ENCODE measurements at places on chromosomes 4 and X.

- no peak for DNase-seq
Observed at GRCh38 chrX:14355556-14355955, 173.8 kb upstream of the GLRA2 start.

DNA sequence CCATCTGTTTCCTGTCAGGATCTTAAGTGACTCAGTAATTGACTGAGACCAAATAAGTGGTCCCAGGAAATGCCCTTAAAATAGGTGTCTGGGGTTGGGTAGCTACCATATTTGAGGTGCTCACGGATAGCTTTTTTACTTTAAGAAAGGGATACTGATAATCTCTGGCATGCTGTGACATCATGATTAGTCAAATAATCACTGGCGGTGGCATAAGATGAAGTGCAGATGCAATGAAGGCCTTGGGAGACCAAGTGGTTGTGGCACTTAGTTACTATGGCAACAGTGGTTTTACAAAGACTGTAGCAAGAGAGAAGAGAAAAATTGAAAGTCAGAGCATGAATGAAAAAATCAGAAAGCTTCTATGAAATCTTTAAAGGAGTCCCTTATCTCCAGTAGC lies 114.5 kb upstream of the SLIT2 start:
- DNase-seq, result no peak

GRCh38 chrX:14039344-14039743 lies 9.7 kb upstream of the GEMIN8 start:
- DNase-seq, result peak; percentile 34

DNA sequence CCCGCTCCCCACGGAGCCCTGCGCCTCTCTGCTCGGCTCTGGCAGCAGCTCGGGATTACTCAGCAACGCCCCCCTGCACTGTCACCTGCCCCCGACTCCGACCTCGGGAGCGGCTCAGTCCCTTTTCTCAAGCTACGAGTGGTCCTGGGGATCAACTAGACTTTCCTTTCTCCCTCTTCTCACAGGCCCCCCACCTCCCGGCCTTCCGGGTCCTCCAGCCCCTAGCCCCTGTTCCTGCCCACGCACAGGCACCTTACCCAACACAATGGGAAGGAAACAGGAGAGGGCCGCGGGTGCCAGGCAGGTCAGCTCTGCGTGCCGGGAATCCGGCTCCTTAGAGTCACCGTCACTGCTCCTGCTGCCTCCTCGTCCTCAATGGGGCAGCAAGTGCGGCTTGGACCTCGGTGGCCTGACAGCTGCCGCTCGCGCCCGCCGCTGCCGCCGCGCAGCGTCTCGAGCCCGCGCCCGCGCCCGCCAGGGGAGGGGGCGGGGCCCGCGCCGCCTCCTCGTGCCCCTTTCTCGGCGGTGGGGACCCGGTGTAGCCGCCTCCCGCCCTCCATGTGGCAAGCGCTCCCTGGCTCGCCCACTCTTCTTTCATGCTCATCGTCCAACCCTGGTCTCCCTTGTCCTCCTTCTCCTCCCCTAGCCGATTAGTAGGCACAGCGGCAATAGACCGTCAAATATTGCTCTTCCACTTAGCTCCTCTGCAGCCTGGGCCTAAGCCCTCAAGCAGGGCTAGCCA lies at the start of gene RAB9B:
Gene RAB9B (minus strand): TSS at position 455 of the 742 bp plus-strand sequence. CDS start 6,473 bp downstream, outside the sequence.
- peak; percentile 66 for DNase-seq

DNA sequence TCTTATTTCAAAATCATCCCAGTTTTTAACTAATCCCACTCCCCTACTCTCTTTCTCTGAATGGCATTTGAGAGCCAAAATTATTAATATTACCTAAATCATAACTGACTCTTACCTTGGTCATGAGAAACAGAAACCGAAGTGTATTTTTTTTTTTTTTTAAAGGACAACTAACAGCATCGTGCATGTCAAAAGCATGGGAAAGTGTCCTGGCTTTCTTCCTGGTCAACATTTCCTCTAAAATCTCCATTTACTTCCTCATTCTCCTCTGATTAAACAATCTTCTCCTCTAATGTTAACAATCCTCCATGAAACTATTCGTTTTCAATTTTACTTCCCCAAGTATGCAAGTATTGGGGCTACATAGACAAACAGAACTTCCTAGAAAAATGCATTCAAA lies 2.1 kb upstream of the STS start:
- no peak for DNase-seq

GRCh38 chr4:173464481-173464880 lies 65.5 kb downstream of the HAND2 start:
- no peak for DNase-seq

- DNase-seq, result no peak
Observed at GRCh38 chrX:46582325-46582724, 8.8 kb downstream of the CHST7 start.

GRCh38 chr4:7202411-7202810 lies 10.1 kb downstream of the SORCS2 start:
- DNase-seq, result no peak

DNA sequence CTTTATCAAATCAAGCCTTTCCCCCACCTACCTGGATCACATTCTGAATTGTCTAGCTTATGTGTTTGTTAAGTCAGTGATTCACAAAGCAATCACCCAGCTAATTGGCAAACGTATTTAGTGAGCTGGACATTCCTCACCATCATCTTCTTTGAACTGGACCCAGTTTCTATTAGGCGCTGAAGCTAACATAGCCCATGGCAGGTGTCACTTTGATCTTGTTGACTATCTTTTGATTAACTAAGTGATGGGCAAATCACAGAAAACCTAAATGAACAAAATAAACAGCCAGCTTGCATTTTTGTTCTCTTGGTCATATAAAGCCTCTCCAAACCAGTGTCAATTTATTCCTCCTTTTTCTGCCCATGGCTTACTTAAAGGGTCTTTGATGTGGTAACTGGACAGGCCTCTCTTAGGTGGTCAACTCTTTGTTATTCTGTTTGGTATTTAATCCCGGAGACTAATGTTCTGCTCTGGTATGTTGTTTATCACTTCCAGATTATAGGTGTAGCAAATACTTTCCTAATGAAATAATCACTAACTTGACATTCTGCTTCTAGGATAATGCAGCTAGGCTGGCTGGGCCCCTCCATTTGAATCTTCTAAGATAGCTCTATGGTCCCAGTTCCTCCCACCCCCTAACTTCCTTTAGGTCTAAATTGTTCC lies 105.3 kb upstream of the SMIM10 start:
- peak; percentile 55 for DNase-seq

- peak; percentile 33 for DNase-seq
Observed at GRCh38 chr4:73589887-73590801, 30.1 kb downstream of the RASSF6 start.

DNA sequence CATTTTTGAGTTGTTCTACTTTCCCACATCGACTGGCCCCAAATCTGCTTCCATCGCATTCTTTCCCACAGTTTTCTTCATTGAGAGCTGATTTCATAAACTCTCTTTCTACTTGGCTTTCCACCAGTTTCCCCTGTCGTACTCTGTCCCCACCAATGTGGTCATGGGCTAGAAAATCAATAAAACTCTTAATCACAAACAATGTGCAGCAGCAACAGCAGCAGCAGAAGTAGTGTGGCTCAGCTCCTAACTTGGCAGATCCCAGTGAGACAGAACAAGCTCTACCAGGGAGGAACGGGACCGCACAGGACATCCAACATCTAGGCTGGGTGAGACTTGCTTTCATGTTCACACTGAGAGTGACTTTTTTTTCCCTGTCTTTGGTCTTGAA lies 3.1 kb upstream of the SETD7 start:
- no peak for DNase-seq

DNA sequence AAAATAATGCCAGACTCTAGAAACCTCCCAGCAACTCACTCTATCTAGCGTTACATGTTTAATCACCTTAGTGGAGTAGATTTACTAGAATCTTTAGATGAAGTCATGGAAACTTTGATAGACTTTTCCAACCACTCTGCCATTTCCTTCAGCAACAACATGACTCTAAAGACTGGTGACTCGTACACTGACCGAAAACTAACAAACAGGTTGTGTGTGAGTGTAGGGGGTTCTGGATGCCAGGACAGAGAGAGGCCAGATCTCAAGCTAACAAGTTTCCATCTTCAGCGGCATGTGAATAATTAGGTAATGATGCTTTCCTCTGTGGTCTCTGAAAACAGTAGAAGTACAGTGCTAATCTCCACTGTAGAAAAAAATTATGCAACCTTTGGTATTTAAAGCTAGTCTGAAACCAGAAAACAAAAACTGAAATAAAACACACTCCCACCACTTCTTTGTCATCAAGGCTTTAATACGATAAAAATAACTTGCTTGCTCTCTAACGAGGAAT lies 286.4 kb downstream of the PRDM5 start:
- DNase-seq, result no peak

DNA sequence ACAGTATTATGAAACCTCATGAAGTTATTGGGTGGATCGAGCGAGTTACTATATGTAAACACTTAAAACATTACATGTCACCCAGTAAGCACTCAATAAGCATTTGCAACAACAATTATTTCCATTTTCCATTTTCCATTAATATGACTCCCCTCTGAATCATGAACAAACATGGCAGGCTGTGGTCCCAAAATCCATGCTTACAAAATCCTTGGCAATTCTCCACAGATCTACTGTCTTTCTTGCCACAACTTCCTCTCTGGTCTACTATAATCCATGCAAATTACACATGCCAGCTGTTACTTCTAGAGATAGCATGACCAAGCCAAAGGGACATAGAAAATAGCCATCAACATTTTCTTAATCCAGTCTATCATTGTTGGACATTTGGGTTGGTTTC lies 22.0 kb downstream of the ASB11 start:
- DNase-seq, result no peak

GRCh38 chrX:31232506-31232905 lies 160.7 kb upstream of the FTHL17 start:
- peak; percentile 16 for DNase-seq

- peak; percentile 73 for DNase-seq
Observed at GRCh38 chr4:109979920-109980717, 67.4 kb downstream of the EGF start.

- DNase-seq, result no peak
Observed at GRCh38 chr4:172157946-172158345, 344.7 kb downstream of the GALNTL6 start.

GRCh38 chrX:68018248-68019203 lies 414.8 kb downstream of the OPHN1 start:
- peak; percentile 67 for DNase-seq

DNA sequence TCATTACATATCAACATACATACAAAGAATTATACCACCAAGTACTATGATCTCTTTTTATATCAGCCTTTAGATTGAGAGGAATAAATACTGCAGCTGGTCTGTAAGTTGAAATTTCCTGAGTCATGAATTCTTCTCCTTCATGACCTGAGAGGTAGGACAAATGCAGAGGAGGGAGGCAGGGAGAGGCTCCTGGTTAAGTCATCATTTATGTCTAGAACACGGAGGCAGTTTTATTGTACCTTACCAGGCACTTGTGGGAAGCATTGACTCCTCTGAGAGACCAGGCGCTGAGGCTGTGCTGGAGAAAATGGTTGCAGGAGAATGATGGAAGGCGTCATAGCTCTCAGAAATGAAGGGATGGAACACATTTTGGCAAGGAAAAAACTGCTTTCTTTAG lies 12.5 kb upstream of the CASK start:
- DNase-seq, result no peak

DNA sequence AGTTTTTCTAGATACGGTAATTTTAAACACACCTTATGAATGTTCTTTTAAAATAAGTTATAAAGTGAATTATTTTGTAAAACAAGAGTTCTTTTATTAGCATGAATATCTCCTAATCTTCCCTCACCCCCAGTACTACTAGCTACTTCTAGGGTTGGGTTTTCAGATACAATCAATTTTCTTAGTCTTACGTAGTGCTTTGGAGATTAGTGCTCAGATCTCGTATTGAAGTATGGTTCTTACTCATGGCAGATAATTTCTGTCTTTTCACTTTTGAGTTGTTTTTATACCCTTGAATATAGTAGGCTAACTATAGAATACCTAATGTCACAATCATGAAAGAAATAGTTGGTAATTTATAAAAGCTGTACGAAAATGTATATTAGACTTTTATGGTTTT lies 43.2 kb downstream of the CDKL5 start:
- DNase-seq, result no peak

- DNase-seq, result no peak
Observed at GRCh38 chrX:135975421-135975820, 1.6 kb upstream of the MMGT1 start.

DNA sequence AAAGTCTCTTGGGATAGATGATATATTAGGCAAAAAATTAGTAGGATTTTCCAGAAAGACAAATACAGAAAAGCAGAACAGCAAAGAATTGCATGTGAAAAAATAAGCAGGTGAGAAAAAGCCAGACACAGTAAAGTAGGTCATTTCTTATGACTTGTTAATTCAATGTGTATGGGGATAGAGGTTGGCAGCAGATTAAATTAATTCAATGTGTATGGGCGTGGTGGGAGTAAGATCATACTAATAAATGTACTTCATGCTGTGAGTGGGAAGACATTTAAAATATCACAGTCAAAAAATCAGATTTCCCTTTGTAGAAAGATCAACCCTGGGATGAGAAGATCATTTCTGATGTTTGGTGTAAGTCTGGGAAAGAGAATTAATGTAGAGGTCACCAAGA lies 1146.4 kb upstream of the INTU start:
- no peak for DNase-seq

- DNase-seq, result no peak
Observed at GRCh38 chr4:181890911-181891310, 352.3 kb upstream of the TENM3 start.

DNA sequence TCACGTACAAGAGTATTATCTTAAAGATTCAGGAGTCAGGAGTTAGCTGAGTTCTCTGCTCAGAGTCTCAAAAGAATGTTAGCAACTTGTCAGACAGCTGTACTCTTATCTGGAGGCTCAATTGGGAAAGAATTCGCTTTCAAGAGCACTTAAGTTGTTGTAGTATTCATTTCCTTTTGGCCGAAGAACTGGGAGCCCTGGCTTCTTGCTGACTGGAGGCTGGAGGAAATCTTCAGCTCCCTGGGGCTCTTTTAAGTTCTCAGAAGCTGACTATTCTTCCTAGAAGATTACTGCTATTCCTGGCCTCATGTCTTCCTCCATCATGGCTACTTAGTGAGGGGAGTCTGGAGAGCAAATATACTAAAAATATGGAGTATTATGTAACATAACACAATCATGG lies 587.2 kb downstream of the EPHA5 start:
- peak; percentile 93 for DNase-seq

DNA sequence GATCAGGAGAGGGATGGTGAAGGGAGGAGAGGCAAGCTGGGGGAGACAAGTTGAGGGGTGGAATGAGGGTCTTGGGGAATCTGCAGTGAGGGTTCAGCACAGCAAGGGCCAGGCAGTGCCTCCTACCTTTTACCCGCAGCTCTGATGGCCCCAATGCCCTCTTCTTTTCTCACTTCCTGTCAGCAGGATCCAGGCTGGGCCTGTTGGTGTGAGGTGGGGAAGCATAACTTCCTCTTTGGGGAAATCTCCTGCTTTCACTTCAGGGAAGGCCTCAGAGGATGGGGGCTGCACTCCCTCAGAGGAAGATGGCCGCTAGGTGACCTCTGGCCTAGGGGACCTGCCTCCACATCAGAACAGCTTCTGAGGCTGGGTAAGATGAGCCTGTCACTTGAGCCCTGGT lies 36.5 kb downstream of the EFNB1 start:
- no peak for DNase-seq

- peak; percentile 90 for DNase-seq
Observed at GRCh38 chr4:168791376-168791775, 218.7 kb downstream of the CBR4 start.

- DNase-seq, result no peak
Observed at GRCh38 chr4:15202481-15202880, 200.2 kb downstream of the CPEB2 start.

- DNase-seq, result no peak
Observed at GRCh38 chr4:173503330-173504180, 26.5 kb downstream of the HAND2 start.

- no peak for DNase-seq
Observed at GRCh38 chrX:108127152-108127551, 35.6 kb downstream of the ATG4A start.

- peak; percentile 9 for DNase-seq
Observed at GRCh38 chr4:172188248-172188988, 375.2 kb downstream of the GALNTL6 start.
